H9 (cell line): ENCODE measurements at places on chromosomes 16 and 17.
A peak's percentile ranks its signal among the peaks of the same experiment; 100 is the strongest.

DNA sequence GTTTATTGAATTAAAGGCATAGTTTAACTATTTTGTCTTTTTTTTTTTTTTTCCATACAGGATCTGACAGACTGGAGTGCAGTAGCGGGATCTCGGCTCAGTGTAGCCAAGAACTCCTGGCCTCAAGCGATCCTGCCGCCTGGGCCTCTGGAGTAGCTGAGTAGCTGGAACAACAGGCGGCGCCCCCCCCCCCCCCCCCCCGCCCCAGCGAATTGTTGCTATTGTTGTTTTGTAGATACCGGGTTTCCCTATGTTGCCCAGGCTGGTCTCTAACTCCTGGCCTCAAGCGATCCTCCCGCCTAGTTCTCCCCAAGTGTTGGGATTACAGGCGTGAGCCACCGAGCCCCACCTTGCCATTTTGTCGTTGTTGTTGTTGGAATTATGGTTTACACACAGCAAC lies 1.3 kb upstream of the CENPV start:
- DNase-seq: peak; percentile 54

DNA sequence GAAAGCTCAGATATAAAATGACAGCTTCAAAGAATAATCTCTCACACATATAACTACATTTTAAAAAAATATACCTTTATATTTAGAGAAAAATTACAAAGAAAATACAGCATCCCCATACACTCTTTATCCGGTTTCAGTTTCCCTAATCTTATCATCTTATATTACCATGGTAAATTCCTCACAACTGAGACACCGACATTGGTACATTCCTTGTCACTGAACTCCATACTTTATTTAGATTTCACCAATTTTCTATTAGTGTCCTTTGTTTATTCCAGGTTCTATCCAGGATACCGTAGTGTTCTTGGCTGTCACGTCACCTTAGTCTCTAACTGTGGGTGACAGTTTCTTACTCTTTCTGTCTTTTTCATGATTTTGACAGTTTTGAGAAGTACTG lies 22.0 kb upstream of the ABCA10 start:
- no peak for DNase-seq

DNA sequence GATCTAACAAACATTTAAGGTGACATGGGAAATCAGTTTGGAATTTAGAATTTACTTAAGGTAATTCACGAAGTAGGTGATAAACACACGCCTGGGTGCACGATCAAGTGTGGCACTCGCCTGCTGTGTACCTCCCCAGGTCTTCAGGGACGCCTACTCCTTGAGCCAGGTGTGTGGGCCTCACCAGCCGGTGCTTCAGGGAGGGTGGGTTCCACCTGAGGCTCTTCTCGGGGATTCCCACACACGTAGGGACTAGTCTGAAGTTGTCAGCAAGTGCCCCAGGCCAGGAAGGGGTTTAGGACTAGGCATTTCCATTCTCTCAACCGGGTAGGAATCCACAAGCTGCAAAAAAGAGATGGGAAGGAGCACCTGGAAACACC lies 9.8 kb upstream of the NAT9 start:
- no peak for DNase-seq

DNA sequence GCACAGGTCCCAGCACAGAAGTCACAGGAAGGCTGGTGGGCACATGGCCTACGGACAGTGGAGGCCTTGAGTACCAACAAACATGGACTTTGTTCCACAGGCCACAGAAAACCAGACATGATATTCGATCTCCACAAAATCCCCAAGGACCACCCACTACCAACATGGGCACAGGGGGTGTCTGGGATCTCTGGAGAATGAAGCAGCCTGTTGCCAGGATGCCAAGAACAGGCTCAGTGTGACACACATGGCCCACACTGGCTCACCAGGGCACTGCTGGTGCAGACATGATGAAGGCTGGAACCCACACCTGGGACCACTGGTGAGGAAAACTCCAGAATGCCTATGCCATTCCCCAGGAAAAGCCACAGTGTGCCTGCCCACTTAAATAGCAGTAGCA lies 120.2 kb downstream of the C16orf78 start:
- no peak for DNase-seq

GRCh38 chr17:47288531-47289116 lies 35.0 kb downstream of the ITGB3 start:
- no peak for DNase-seq

GRCh38 chr17:68400404-68400735 lies 56.9 kb downstream of the WIPI1 start:
- peak; percentile 12 for DNase-seq

DNA sequence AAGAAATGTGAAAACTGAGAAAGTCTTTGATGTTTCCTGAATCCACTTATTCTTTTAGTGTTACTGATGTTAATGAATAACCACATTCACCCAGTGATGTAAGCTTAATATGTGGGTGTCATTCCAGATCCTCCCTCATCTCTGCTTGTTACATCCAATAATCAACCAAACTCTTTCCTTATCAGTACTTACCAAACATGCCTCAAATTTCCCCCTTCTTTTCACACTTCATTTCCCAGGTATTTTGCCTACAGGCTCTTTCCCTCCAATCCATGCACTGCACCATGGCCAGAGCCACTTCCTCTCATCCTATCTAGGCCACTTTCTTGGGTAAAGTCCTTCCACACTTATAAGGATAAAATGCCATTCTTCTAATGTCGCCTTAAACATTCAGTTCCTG lies 451.5 kb downstream of the NPIPA7 start:
- no peak for DNase-seq

GRCh38 chr17:39231591-39232551 lies 6.1 kb upstream of the STAC2 start:
- DNase-seq: peak; percentile 89

GRCh38 chr16:2162676-2163118 lies 7.1 kb downstream of the TRAF7 start:
- DNase-seq: no peak

GRCh38 chr17:205148-205669 lies 23.8 kb upstream of the DOC2B start:
- DNase-seq: no peak

GRCh38 chr16:89623511-89624261 lies 10.2 kb downstream of the DPEP1 start:
- DNase-seq: no peak

DNA sequence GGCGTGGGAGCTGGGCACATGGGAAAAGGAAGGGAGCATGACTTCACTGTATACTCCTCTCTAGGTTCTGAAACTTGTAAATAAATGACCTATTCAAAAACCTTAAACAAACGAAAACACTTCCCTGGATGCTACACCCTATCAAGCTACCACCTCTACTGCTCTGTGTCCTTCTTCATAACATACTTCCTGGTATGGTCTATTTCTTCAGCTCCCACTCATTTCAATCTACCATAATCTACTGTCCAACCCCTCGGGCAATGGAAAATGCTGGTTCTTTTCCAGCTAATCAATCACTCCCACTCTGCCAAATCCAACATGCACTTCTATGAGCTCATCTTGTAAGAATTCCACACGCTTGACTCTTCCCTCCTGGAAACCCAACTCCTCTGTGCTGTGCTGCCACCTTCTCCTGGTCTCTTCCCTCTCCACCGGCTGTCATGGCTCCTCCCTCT lies 42.4 kb downstream of the AMFR start:
- no peak for DNase-seq

DNA sequence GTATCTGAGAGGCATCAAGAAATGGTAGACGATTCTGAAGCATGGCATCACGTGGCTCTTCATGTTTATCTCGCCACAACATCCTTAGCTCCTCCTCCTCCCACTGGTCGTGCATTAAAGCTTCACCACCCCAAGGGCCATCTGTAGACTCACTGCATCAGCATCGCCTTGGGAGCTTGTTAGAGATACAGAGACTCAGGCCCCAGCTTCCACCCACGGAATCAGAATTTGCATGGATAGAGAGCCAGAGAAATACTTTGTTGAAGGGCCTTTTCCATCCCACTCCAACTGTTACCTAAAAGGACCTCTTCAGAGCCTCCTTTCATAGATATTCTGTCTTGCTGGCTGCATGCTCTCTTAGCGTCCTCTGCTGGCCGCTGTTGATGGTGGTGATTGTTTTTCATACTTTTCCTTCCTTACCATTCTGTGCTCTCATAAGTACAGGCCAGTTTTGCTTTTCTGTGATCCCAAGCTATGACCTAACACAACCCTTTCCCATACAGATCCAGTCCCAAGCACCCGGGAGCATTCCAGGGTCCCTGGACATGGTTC lies 1049.4 kb upstream of the EEF2KMT start:
- peak; percentile 62 for DNase-seq

GRCh38 chr17:67227488-67227887 lies 17.5 kb downstream of the HELZ start:
- DNase-seq: no peak

DNA sequence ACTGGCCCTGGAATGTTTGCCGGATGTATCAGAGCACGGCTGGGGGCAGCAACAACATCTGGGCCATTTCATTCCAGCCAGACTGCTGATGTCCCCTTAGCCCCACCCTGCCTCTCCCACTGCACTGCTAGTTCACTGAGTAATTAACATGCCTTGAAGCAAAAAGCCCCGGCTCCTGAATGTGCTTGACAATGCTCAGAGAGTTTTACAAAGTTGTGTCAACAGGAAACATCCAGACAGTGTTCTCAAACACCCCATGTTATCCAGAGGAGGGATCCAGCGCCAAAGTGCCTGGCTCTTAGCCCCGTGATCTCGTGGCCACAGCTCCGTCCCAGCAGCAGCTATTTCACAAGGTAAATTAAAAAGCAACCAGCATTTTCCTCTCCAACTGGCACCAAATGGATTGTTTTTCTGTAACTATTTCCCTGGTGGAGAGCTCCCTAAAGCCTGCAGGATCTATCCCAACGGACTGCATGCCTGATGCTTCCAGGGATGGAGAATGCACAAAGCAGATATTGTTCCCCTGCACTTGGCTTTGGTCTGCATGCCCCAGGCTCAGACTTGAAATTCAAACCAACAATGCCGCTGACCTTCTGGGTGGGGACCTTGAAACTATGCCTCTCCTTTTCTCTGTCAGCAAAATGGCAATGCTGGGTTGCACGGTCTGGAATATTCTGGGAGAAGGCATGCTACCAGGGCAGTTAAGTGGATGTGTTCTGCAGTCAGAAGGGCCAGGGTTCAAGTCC lies 115.6 kb upstream of the CDH5 start:
- DNase-seq: no peak

DNA sequence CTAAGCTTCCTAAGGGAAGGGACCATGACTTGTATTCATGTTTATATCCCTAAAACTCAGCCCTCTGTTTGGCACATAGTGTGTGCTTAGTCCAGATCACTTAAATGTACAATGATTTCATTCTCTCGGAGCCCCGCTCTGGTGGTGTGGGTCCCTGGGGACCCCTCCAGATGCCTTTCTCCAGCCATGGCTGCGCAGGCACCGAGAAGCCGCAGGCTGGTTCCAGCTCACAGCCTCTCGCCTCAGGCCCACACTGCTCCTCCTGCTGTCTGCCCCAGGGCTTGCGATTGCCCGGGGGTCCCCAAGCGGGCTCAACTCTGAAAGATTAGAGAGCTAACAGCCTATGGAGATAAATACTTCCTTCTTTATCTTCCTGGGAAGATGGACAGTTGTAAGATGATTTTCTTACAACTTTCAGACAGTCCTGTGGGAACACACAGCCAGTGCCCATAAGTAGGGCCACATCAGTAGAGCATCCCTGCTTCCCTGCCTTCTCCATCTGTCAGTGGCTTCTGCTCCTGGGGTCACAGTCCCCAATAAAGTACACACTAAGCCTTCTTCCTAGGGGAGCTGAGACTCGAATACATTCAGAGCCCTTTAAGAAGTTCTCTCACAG lies 66.2 kb downstream of the CENPV start:
- DNase-seq: peak; percentile 37

GRCh38 chr17:74305865-74306654 lies 20.0 kb upstream of the KIF19 start:
- peak; percentile 45 for DNase-seq

GRCh38 chr16:12225806-12226465 lies 249.4 kb downstream of the SNX29 start:
- DNase-seq: no peak

- no peak for DNase-seq
Measured at GRCh38 chr16:26747760-26748159, 319.0 kb upstream of the C16orf82 start.

DNA sequence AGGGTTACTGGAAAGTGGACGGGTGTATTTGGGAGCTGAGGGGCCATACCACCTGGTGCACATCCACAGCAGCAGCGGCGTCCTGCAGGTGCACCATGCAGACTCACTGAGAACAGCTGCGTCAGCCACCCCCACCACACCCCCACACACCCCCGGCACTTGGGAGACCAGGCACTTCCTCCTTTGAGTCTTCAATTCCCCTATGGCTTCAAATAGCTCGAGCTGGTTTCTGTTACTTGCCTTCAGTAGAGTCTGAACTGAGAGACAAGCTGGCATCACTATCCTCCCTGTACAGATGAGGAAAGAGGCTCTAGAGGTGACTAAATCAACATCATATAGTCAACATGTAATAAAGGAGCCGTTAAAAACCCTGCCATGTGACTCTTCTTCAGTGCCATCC lies 15.4 kb downstream of the CUEDC1 start:
- DNase-seq: no peak

- DNase-seq: no peak
Measured at GRCh38 chr17:60164697-60165096, 14.9 kb downstream of the CA4 start.

GRCh38 chr17:7048968-7049367 lies 5.1 kb upstream of the SLC16A11 start:
- no peak for DNase-seq

GRCh38 chr17:38667099-38667786 lies 7.5 kb downstream of the EPOP start:
- DNase-seq: peak; percentile 89
